SK-N-MC (cell line): ENCODE measurements at places on chromosomes 4 and X.

DNA sequence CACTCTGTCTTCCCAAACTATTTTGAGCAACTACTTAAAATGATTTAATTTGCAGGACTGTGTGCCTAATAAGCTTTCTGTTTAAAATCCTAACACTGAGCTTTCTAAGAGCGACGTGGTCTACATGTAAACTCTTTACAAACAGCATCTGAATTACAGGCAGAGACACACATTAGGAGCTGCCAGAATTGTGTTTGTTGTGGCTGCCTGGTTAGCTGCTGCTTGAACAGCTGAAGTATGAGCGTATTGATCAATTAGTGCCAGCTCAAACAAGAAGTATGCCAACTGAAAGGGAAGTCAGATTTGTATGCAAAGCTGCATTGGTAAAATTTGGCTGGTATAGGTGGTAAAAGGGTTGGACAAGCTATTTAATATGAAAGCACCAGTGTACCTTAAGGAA lies 384.4 kb downstream of the PCDH7 start:
- no peak for DNase-seq

- DNase-seq = no peak
Measured at GRCh38 chr4:131764730-131765129, 1384.4 kb upstream of the PCDH10 start.

GRCh38 chrX:46953597-46953996 lies 41.4 kb downstream of the JADE3 start:
- no peak for DNase-seq

- DNase-seq = no peak
Measured at GRCh38 chr4:77800077-77800476, 19.1 kb downstream of the CNOT6L start.

DNA sequence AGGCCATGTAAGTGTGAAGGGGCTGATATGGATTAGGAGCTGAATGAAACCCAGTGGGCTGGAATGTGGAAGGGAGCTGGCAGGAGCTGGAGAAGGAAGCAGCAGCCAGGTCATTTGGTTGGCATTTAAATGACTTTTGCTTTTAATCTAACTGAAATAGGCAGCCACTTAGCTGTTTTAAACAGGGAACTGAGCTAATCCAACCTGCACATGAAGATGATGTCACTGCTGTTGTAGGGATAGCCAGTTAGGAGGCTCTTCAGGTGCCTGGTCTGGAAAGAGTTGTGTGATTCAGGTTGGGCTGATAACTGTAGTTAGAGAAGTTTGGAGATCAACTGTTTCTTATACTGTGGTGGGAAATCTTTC lies 122.4 kb downstream of the PALLD start:
- DNase-seq = no peak

DNA sequence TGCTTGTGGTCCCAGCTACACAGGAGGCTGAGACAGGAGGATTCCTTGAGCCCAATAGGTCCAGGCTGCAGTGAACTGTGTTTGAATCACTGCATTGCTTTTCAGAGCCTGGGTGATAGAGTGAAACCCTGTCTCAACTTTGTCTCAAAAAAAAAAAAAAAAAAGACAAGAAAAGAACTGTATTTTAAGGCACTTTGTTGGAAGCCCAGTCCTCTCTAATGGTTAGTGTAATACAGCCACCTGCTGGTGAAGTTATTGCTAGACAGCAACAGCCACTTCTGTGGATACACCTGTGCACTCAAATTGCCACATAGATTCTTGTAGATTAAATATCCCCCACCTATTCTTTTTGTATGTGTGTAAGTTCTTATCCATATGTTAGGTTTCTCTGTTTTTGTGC lies 10.1 kb upstream of the FGG start:
- DNase-seq = no peak

GRCh38 chr4:51963841-51964517 lies 56.2 kb downstream of the LRRC66 start:
- no peak for DNase-seq

- DNase-seq = no peak
Measured at GRCh38 chrX:23012162-23012561, 12.4 kb downstream of the DDX53 start.

GRCh38 chrX:7948483-7948882 lies 21.3 kb upstream of the PNPLA4 start:
- no peak for DNase-seq

- DNase-seq = no peak
Measured at GRCh38 chrX:107687445-107687844, 59.1 kb downstream of the PRPS1 start.

DNA sequence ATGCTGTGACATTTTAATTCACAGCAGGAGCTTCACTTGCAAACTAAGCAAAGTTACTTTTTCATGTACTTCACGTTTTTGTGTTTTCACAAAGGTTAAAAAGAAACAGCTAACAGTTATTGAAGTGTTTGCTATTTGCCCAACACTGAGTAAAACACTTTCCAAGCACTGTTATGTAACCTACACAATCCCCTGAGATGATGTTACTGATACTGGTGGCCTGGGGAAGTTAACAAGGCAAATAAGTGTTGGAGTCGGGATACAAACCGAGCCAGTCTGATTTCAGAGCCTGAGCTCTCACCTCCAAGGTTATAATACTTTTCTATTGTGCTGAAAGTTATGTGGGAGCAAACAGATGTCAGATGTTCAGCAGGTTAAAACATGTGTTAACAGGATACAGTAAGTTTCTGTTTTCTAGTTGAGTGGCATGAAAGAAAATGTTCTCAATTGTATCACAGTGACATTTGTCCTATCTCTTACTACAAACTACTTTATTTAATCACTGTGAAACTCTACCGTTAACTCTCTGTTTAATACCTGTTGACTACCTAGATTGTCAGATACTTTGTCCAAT lies 3.9 kb upstream of the CXCL13 start:
- no peak for DNase-seq

GRCh38 chr4:2954358-2955185 lies 8.6 kb downstream of the NOP14 start:
- no peak for DNase-seq

DNA sequence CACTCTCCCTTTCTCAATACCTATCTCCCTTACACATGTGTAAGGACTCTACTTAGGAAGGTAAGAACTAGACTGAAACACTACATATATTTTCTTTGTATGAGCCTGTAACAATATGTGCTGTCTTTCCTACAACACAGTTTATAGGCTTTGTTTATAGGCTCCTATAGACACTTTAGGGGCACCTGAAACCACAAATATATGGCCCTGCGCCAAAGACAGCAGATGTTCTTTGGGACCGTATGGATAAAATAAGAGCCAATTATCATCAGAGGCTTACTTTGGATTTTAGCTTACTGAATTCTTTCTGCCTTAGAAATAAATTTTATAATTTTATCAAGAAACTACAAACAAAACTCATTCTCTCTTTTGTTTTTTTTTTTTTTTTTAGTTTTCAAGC lies 16.6 kb upstream of the CXCL3 start:
- DNase-seq = no peak

- DNase-seq = no peak
Measured at GRCh38 chr4:105306158-105306781, 159.6 kb downstream of the TET2 start.

DNA sequence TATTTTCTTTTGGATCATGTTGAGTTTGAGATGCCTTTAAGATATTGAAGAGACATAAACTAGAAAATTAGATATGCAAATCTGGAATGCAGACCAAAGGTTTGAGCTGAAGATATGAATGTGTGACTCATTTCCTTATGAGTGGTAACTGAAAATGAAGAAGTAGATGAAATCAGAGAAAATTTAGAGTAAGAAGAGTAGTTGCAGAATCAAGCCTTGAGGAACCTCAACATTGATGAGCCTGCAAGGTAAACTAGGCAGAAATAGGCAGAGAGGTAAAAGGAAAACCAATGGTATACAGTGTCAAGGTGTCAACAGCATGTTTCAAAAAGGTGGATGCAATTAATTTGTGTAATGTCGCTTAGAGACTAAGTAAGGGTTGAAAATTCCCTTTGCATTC lies 142.8 kb downstream of the MOSPD2 start:
- no peak for DNase-seq

DNA sequence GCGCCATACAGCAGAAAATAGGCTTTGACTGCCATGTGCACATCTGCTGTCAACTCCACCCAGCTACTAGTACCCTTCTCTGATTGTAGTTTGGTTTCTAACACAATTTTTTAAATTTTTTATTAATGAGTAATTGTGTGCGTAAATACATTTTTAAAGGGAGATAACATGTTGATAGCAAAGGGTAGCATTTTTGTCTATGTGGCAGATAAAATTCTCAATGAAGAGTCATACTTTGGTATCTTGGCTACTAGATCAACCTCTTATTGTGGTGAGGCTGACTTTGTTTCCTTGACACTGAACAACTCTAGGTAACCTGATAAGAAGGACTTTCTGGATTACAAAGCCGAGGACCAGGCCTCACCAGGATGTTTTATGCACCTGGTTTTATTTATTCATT lies 9.5 kb downstream of the ADH4 start:
- DNase-seq = no peak

- DNase-seq = no peak
Measured at GRCh38 chr4:26161030-26161824, 159.6 kb upstream of the RBPJ start.

GRCh38 chrX:150018931-150019361 lies 80.7 kb upstream of the EOLA2 start:
- DNase-seq = no peak

- no peak for DNase-seq
Measured at GRCh38 chrX:149039057-149039456, 466.0 kb downstream of the IDS start.

GRCh38 chr4:10384974-10385373 lies 72.3 kb downstream of the ZNF518B start:
- no peak for DNase-seq

- no peak for DNase-seq
Measured at GRCh38 chrX:120380699-120381098, 18.8 kb downstream of the ATP1B4 start.

DNA sequence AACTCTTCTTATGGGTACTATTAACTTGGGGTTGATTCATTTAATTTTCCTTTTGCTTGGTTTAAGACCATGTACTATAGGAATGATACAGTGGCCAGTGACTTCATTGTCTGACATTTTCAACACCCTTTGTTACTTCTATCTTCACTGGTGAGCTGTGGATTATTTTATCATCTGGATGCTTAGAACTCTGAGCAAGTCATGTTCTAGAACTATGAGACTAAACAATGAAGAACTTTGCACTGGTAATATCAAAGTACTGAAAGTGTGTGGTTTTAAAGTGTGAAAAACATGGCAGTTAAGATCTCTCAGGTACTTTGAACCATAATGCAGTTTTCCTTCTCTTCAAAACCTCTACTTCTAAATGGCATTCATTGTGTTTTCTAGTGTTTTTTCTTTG lies 47.8 kb downstream of the MAP7D3 start:
- no peak for DNase-seq

DNA sequence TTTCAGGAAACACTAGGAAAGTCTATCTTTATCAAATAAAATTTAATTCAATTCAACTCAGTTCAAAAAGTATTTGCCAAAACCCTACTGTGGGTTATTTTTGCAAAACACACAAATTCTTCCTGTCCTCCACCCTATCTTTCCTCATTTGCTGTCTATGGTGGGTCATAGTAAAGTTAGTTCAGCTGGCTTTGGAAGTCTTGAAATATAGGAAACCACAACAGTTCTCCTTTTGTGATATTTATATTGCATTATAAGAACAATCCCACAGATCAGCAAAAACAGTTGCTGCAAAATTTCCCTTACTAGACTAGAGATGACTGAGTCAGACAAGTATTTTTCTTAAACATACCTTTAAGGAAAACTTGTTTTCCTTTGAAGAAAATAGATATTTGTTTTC lies 22.2 kb downstream of the CYBB start:
- DNase-seq = no peak

- no peak for DNase-seq
Measured at GRCh38 chrX:72071213-72071612, 60.5 kb downstream of the RTL5 start.

DNA sequence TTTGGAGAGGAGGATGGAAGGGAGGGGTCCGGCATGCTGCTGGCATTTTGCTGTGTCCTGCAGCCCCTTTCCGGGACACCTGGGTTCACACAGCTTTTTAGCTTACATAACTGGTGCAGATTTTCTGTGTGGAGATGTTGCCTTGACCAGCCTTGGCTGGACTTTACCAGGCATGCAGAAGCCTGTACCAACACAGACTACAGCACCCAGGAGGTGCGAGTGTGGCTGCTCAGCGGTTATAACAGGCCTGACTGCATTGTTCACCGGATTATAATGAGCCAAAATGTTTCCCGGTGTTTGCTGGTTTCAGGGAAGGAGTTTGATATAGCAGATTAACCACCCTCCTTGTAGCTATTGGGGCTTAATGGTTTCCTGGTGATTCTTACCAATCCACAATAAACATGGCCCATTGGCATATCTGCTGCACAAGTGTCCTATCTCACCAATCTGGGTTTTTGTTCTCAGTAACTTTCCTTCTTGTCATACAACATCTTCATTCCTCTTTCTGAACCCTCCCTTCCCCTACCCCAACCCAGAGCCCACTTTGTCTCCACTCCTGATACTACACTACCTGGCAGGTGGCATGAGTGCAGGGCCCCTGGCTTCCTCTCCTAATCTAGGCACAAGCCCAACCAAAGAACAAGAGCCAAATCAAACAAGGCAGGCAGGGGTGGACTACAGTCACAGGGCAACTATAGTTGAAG lies 3.9 kb downstream of the RPL10 start:
- DNase-seq = no peak

GRCh38 chr4:53704329-53704728 lies 113.0 kb upstream of the LNX1 start:
- no peak for DNase-seq

DNA sequence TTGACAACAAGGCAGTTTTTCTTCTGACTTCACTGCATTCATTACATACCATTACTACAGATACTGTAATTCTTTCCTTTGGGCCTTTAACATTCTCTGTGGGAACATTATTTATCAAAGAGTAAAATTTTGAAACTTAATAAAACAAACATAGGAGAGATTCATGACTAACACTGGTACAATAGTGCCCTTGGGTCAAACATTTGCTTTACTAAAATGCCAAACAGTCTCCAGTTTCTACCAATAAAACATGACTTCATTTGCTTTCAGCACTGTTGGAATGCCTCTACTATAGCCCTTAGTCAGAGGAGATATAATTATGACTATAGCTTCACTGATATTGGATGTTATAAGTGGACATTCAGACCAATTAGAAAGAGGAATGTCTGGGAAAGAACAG lies 481.5 kb downstream of the PACRGL start:
- no peak for DNase-seq

GRCh38 chr4:73103799-73104503 lies 34.4 kb upstream of the COX18 start:
- no peak for DNase-seq
